ENCODE measurements at places on chromosomes 7 and 10. TPM values are rescaled to one million over a fixed set of nuclear protein-coding genes. Genes with fewer than 3 reads are reported as not detected.

Gene KCP
- not detected for total RNA-seq

Gene C7orf33
- not detected for total RNA-seq

Gene ZPBP
- not detected for total RNA-seq

Gene MARCHF5
- total RNA-seq, result 20.8 TPM

Gene SH2D4B
- total RNA-seq, result not detected

Gene RBM20
- under 0.01 TPM for total RNA-seq

Gene CCDC7
- total RNA-seq, result 4.3 TPM

Gene CRPPA
- total RNA-seq, result 1.3 TPM
